ENCODE measurements at places on chromosomes 6 and 20. TPM values are rescaled to one million over a fixed set of nuclear protein-coding genes. Genes with fewer than 3 reads are reported as not detected.

The CRNKL1 gene
- 18.8 TPM for total RNA-seq

The HAO1 gene
- total RNA-seq = not detected

The MPIG6B gene
- not detected for total RNA-seq

The DDO gene
- total RNA-seq = 0.27 TPM

The GNAS-AS1 gene
- 1.8 TPM for total RNA-seq

The SLC22A7 gene
- total RNA-seq = not detected

The FOXC1 gene
- total RNA-seq = 3.4 TPM

The TBCC gene
- total RNA-seq = 47.4 TPM

The L3MBTL1 gene
- total RNA-seq = 30.7 TPM

GRCh38 chr20:9474835-9475415 is 39.5 kb upstream of the LAMP5 start:
- H3K4me1 ChIP-seq = no peaks in the 10 kb centered on the region
- H3K27me3 ChIP-seq = no peaks in the 10 kb centered on the region
- DNase-seq = no peak
- H3K36me3 ChIP-seq = no peaks in the 10 kb centered on the region
- H3K4me3 ChIP-seq = no peak overlapping the region
- no peak overlapping the region for H3K27ac ChIP-seq

GRCh38 chr6:113120582-113121285 is 736.4 kb upstream of the MARCKS start:
- no peak overlapping the region for H3K27ac ChIP-seq
- H3K4me3 ChIP-seq = no peak overlapping the region
- peaks cover 7% of the 10 kb centered on the region for H3K4me1 ChIP-seq
- no peaks in the 10 kb centered on the region for H3K36me3 ChIP-seq
- H3K27me3 ChIP-seq = no peaks in the 10 kb centered on the region

GRCh38 chr20:20096421-20096820 is 44.1 kb downstream of the CFAP61 start:
- H3K4me1 ChIP-seq = no peaks in the 10 kb centered on the region
- DNase-seq = no peak
- no peak overlapping the region for H3K27ac ChIP-seq
- H3K36me3 ChIP-seq = no peaks in the 10 kb centered on the region
- no peak overlapping the region for H3K4me3 ChIP-seq

GRCh38 chr20:23245553-23246181 is 104.9 kb upstream of the NXT1 start:
- no peaks in the 10 kb centered on the region for H3K27me3 ChIP-seq
- no peaks in the 10 kb centered on the region for H3K4me1 ChIP-seq
- no peak overlapping the region for H3K27ac ChIP-seq
- peak; percentile 65 for DNase-seq

GRCh38 chr6:13289789-13290318 is 38.5 kb downstream of the TBC1D7 start:
- peaks cover 16% of the 10 kb centered on the region for H3K4me1 ChIP-seq
- DNase-seq = no peak
- peak overlapping the region; percentile 77 for H3K27ac ChIP-seq
- H3K27me3 ChIP-seq = no peaks in the 10 kb centered on the region

DNA sequence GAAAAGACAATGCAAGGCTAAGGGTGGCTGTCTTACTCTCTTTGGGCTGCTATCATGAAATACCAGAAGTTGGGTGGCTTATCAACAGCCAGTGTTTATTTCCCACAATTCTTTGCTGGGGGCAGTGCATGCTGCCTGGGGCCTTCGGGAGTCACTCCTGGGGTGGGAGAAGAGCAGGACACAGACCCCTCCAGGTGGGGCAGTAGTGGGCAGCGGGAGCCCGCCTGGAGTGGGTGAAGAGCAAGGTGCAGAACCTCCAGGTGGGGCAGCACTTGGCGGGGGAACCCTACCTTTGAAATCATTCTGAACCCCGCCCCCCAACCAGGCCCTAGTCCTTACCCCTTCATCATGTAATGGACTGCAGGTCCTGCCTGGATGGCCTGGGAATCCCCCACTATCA is 69.6 kb upstream of the THBS2 start:
- no peaks in the 10 kb centered on the region for H3K27me3 ChIP-seq
- H3K4me1 ChIP-seq = peaks cover 8% of the 10 kb centered on the region
- H3K36me3 ChIP-seq = no peaks in the 10 kb centered on the region
- DNase-seq = no peak

- DNase-seq = no peak
- no peaks in the 10 kb centered on the region for H3K36me3 ChIP-seq
- H3K4me3 ChIP-seq = no peak overlapping the region
- H3K4me1 ChIP-seq = peaks cover 3% of the 10 kb centered on the region
Observed at GRCh38 chr6:131736003-131736596, 25.3 kb upstream of the CTAGE9 start.

DNA sequence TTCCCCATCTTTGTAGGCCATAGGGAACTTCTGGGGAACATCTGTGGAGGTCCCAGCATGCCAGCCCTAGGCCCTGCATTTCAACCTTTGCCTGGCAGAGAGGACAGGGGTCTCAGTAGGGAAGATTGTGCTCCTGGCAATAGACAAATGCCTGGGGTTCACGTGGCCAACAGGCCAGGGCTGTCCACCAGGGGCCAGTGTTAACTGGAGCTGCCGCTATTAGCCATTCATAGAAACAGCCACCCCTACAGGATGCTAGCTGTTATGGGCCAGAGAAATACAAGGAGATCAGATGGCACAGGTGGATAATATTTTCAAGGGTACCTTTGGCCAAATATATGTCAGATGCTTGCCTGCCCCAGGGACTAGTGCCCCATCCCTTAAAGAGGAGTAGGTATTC is 932.9 kb downstream of the QKI start:
- no peaks in the 10 kb centered on the region for H3K4me1 ChIP-seq
- H3K36me3 ChIP-seq = no peaks in the 10 kb centered on the region
- H3K27ac ChIP-seq = no peak overlapping the region
- H3K4me3 ChIP-seq = no peak overlapping the region
- no peaks in the 10 kb centered on the region for H3K27me3 ChIP-seq

DNA sequence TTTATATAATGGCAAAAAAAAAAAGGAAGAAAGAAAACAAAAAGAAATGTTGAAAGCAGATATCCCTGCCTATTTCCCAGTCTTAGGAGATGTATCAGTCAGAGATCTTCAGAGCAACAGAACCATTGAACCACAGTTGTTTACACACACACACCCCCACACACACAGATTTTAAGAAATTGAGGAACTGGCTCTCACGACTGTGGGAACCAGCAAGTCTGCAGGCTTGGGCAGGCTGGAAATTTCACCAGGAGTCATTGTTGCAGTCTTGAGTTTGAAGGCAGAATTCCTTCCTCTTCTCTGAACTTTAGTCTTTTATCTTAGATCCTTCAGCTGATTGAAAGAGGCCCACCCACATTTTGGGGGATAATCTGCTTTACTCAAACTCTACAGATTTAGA is 380.9 kb downstream of the CDKAL1 start:
- DNase-seq = no peak
- H3K36me3 ChIP-seq = no peaks in the 10 kb centered on the region
- no peak overlapping the region for H3K27ac ChIP-seq
- no peaks in the 10 kb centered on the region for H3K27me3 ChIP-seq
- no peaks in the 10 kb centered on the region for H3K4me1 ChIP-seq
- H3K4me3 ChIP-seq = no peak overlapping the region

DNA sequence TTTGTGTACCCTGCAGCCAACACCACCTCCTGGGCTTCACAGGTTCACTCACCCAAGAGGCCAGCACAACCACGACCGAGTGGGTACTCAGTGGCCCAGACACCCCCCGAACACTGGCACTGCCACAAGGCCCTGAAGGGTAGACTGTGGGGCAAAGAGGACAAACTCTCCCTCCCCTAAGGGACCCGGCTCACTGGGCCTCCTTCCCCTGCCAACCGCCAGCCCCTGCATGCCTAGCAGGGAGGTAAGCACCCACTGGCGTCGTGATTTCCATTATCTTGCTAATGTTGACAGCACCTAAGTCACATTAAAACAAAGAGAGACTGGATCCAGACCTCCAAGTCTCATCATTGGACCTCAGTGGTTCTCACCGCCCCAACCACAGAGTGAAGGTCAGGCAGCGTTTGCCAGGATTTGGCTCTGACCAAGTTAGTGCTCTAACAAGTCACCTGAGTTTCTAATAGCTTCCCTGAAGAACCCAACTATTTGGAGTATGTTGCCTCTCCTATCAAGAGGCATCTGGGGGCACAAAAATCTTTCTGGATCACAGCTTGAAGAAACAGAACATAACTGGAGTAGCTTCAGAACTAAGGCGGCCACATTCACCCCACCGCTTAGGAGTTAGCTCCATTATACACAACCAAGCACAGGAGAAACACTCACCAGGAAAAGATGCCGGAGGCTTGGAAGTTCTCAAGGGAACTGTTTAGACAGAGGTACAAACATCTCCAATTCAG is 14.0 kb upstream of the APMAP start:
- no peaks in the 10 kb centered on the region for H3K36me3 ChIP-seq
- DNase-seq = no peak
- H3K27ac ChIP-seq = no peak overlapping the region
- no peaks in the 10 kb centered on the region for H3K4me1 ChIP-seq
- H3K27me3 ChIP-seq = no peaks in the 10 kb centered on the region

DNA sequence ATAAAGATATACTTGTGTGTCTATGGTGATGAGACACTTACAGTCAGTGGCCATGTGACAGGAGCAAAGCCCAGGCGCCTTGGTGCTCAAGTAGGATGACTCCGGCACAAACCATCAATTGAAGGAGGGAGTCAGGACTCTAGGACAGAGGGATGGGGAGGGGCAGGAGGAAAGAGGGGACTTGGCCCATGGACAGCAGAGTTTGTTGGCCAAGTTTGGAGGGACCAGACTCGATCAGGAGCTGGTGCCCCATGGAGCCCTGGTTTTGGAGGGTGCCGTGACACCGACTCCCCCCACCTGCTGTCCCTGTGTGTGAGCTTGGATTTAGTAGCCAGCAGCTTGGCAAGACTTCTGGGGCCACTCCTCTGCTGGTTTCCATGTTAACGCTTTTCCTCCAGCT is 66.1 kb downstream of the ADNP start:
- H3K27me3 ChIP-seq = no peaks in the 10 kb centered on the region
- no peaks in the 10 kb centered on the region for H3K36me3 ChIP-seq
- H3K4me1 ChIP-seq = peaks cover 2% of the 10 kb centered on the region
- H3K4me3 ChIP-seq = no peak overlapping the region

GRCh38 chr6:105507811-105508210 is 104.9 kb upstream of the PREP start:
- H3K4me3 ChIP-seq = no peak overlapping the region
- H3K4me1 ChIP-seq = no peaks in the 10 kb centered on the region
- no peaks in the 10 kb centered on the region for H3K36me3 ChIP-seq
- H3K27ac ChIP-seq = no peak overlapping the region

DNA sequence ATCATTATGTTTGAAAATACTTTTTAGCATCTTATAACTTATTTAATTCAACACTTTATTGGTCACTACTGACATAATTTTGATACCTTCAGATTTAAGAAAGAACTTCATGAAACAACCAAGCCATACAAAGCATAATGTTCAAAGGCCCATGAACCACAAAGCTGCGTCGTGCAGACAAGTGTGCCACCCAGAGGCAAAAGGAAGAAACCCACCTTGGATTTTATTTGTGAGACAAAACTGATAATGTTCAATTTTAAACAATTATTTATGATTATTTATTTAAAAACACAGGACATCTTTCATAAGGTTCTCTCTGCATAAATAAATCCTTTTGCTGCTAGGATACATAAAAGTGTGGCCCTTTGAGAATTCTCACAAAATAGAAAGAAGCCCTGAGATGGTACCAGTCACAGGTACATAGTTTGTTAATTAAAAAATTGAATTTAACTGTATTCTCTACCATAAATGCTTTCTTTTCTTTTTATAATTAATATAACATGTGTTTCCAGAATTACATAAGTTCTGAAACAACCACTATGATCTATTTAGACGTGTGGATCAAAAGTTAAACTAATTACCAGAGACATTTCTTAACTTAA is 143.7 kb downstream of the RALGAPA2 start:
- H3K4me1 ChIP-seq = no peaks in the 10 kb centered on the region
- H3K4me3 ChIP-seq = no peak overlapping the region
- no peak overlapping the region for H3K27ac ChIP-seq
- H3K36me3 ChIP-seq = peaks cover 4% of the 10 kb centered on the region

DNA sequence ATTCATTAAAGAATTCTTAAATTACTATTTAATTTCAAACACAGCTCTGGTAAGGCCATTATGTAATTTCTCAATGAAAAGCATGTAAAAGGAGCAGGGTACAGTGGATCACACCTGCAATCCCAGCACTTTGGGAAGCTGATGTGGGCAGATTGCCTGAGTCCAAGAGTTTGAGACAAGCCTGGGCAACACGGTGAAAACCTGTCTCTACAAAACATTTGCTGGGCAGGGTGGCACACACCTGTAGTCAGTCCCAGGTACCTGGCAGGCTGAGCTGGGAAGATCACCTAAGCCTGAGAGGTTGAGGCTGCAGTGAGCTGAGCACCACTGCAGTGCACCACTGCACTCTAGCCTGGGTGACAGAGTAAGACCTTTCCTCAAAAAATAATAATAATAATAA is 37.4 kb downstream of the MDN1 start:
- no peaks in the 10 kb centered on the region for H3K27me3 ChIP-seq
- H3K4me1 ChIP-seq = no peaks in the 10 kb centered on the region
- DNase-seq = no peak
- no peak overlapping the region for H3K4me3 ChIP-seq
- peaks cover 39% of the 10 kb centered on the region for H3K36me3 ChIP-seq
- no peak overlapping the region for H3K27ac ChIP-seq

DNA sequence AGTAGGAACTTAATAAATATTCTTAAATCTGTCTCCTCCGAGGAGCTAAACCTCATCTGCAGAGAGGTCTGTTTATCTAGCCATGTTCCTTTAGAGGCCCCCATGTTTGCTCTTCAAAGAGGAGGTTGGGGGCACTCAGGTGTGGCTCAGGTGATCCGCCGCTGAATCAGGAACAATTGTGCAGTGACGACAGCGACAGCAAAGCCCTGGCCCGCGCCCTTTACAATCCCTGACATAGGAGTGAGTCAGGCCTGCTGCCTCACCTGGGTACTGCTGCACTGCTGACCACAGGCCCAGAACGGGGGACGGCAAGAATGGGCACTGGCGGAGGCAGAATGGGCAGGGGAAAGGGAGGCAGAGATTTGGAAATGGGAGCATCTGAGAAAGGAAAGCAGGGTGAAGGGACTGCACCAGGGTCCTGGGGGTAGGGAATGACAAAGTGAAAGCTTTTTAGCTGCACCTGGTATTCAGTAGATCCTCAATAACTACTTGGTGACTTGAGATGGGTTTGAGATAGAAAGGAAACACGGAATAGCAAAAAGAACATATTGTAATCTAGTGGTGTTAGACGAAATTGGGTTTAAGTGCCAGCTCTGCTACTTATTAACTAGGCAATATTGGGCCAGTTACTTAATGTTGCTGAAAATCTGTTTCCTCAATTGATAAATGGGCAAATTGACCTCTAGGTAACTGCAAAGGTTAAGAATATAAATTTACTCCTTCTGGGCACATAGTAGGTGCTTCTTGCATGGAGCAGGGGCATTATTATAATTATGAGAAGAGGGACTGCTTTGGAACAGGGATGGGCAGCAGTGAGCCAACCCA is 5.4 kb upstream of the IER3 start:
- H3K27ac ChIP-seq = no peak overlapping the region
- peaks cover 7% of the 10 kb centered on the region for H3K4me1 ChIP-seq
- no peaks in the 10 kb centered on the region for H3K36me3 ChIP-seq
- no peaks in the 10 kb centered on the region for H3K27me3 ChIP-seq
- no peak overlapping the region for H3K4me3 ChIP-seq
- no peak for DNase-seq

GRCh38 chr6:159948199-159948598 is 20.7 kb upstream of the IGF2R start:
- H3K36me3 ChIP-seq = no peaks in the 10 kb centered on the region
- H3K4me1 ChIP-seq = no peaks in the 10 kb centered on the region
- H3K27ac ChIP-seq = no peak overlapping the region
- H3K4me3 ChIP-seq = no peak overlapping the region
